IMR-90 (cell line): ENCODE measurements at places on chromosomes 2 and 18. TPM values are rescaled to one million over a fixed set of nuclear protein-coding genes. Genes with fewer than 3 reads are reported as not detected.
A peak's percentile ranks its signal among the peaks of the same experiment; 100 is the strongest.

- H3K4me1 ChIP-seq = no peaks in the 10 kb centered on the region
- no peak overlapping the region for H3K27ac ChIP-seq
- H3K27me3 ChIP-seq = peaks cover 2% of the 10 kb centered on the region; the same call in 1 of the 2 replicates
- no peak overlapping the region for H3K4me3 ChIP-seq
- no peaks in the 10 kb centered on the region for H3K36me3 ChIP-seq
- no peak for DNase-seq
These were observed 113.8 kb downstream of the KYNU start for GRCh38 chr2:142991295-142991694.

DNA sequence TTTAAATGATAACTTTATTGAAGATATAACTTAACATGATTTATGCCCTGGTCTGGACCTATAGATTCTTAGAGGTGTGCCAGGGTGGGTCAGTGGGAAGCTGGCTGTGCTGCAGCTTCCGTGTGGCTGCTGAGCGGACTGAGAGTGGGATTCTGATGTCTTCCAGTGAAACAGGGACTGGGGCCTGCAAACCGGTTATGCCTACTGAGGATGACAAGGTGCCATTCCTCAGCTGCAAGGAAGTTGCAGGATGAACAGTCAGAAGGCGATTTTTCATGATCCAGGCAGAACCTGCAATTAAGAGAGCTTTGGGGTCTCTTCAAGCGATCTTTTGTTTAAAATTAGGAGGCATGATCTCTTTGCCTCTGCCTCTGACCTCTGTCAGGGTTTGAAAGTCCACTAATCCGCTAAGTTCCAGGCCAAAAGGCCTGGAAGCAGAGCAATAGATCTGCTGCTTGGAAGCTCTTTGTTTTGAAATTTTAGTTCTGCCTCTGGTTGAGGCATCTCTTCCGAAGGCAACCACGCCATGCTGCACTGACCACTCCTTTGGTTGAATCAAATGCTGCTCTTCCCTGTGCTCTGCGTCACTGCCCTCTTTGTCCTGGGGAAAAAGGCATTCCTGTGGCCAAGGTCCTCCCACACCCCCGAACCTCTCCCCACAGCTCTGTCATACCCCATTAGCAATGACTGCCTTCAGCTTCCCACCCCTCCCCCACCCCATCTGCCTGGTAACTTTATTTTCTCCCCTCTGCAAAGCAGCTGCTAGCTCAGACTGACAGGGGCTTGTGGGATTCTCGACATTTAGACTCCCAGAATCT is 2.0 kb downstream of the TMEM169 start:
- H3K27ac ChIP-seq = no peak overlapping the region
- H3K27me3 ChIP-seq = no peaks in the 10 kb centered on the region
- H3K4me1 ChIP-seq = 0 out of 2 replicates have a peak, but pooled peaks cover 2% of the 10 kb centered on the region
- peak; percentile 83 for DNase-seq

DNA sequence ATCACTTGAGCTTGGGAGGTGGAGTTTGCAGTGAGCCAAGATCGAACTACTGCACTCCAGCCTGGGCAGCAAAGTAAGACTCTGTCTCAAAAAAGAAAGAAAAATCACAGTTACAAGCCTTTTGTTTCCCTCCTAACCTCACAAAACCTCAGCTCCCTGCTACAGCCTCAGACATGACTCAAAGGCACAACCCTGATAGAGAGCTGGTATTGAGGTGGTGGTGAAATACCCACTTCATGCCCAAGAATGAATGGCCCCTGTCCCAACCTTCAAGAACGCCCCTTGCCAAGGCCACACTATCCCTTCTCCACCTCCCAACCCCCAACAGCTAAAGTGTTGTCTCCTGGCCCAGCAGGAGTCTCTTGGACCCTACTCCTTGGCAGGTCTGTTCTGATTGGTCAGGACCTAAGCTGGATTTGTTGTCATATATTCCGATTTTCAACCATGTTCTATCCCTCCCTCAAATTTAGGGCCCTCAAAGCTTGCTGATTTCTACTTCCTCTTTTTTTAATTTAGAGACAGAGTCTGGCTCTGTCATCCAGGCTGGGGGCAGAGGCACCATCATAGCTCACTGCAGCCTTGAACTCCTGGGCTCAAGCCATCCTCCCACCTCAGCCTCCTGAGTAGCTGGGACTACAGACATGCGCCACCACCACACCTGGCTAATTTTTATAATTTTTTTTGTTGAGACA is 61.9 kb upstream of the BZW1 start:
- H3K27me3 ChIP-seq = no peaks in the 10 kb centered on the region
- peak; percentile 27 for DNase-seq
- H3K36me3 ChIP-seq = no peaks in the 10 kb centered on the region
- H3K27ac ChIP-seq = no peak overlapping the region
- no peak overlapping the region for H3K4me3 ChIP-seq

GRCh38 chr2:18232731-18233438 is 327.6 kb downstream of the RDH14 start:
- H3K4me3 ChIP-seq = no peak overlapping the region
- no peaks in the 10 kb centered on the region for H3K36me3 ChIP-seq
- no peaks in the 10 kb centered on the region for H3K4me1 ChIP-seq
- H3K27ac ChIP-seq = no peak overlapping the region
- DNase-seq = peak; percentile 2
- no peaks in the 10 kb centered on the region; the same call in 1 of the 2 replicates for H3K27me3 ChIP-seq

GRCh38 chr2:41087946-41088345 is 636.1 kb upstream of the SLC8A1 start:
- H3K27ac ChIP-seq = no peak overlapping the region
- H3K4me3 ChIP-seq = no peak overlapping the region
- DNase-seq = no peak
- no peaks in the 10 kb centered on the region for H3K36me3 ChIP-seq
- H3K4me1 ChIP-seq = no peaks in the 10 kb centered on the region

DNA sequence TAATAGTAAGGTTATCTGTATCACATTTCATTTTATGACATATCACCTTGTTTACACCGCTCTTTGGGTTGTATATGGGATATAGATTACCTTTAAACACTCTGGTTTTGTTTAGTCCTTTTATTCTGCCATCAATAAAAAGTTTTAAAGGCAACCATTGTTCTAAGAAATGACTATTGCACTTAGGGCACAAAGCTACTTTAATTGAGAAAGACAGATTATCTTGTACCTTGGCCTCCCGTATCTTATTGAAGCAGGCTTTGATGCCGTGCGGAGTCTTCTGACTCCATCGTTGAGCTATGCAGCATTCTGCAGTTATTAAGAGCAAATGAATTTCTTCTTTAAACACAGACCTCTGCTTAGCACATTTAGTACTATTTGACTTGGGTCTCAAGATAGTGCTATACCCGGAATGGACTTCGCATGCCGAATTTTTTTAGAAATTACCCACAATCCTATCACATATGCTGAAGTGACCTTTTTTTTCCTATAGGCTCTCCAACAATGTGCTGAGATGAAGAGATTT is 16.7 kb downstream of the PKDCC start:
- H3K27me3 ChIP-seq = no peaks in the 10 kb centered on the region
- peaks cover 28% of the 10 kb centered on the region for H3K4me1 ChIP-seq
- peaks cover 10% of the 10 kb centered on the region; the same call in 1 of the 2 replicates for H3K36me3 ChIP-seq
- peak overlapping the region; percentile 95; the same call in 1 of the 2 replicates for H3K27ac ChIP-seq

GRCh38 chr18:77320971-77321559 is 71.4 kb downstream of the GALR1 start:
- no peaks in the 10 kb centered on the region for H3K36me3 ChIP-seq
- DNase-seq = no peak
- H3K27me3 ChIP-seq = no peaks in the 10 kb centered on the region

- H3K27ac ChIP-seq = no peak overlapping the region
- no peak for DNase-seq
- peaks cover 2% of the 10 kb centered on the region for H3K4me1 ChIP-seq
- H3K36me3 ChIP-seq = peaks cover 8% of the 10 kb centered on the region
- no peaks in the 10 kb centered on the region for H3K27me3 ChIP-seq
These were observed 4.6 kb downstream of the AFG3L2 start for GRCh38 chr18:12372406-12372805.

DNA sequence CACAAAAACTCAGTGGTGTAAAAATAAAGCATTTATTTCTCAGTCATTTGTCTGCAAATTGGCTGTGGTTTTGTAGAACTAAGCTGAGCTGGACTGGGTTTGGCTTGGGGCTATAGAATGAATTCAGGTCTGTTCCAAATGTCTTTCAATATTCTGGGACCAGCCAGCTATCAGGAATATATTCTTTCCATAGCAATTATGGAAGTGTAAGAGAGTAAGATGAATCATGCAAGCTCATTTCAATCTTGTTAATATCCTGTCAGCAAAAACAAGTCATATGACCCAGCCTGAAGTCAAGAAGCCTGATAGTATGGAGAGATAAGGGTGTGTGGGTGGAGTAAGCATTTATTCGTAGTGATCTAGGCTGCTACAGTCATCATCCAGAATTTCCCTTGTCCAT is 481.0 kb upstream of the CDH2 start:
- DNase-seq = no peak
- no peaks in the 10 kb centered on the region for H3K36me3 ChIP-seq
- no peak overlapping the region for H3K4me3 ChIP-seq
- no peak overlapping the region for H3K27ac ChIP-seq

- no peak overlapping the region for H3K4me3 ChIP-seq
- no peak for DNase-seq
- peaks cover 4% of the 10 kb centered on the region; the same call in 1 of the 2 replicates for H3K4me1 ChIP-seq
- no peak overlapping the region for H3K27ac ChIP-seq
These were observed 81.0 kb downstream of the VAPA start for GRCh38 chr18:9994701-9995235.

DNA sequence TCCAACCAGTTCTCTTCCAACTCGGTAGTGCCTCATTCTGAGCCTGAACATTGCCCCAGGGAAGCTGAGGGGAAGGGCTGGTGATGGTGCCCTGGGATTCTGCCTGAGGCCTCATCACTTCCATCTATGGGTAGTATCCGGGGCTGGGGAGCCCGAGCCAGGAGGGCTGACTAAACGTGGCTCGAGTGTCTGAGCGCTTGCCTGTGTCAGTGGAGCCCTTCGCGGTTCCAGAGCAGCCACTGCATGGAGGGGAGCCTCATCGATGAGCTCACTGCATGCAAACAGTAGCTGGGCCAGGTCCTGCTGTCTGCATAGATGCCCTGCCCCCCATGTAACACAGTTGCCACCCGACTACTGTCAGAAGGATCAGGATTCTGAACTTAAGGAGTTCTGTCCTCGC is 129.3 kb downstream of the GLI2 start:
- peaks cover 2% of the 10 kb centered on the region; the same call in 1 of the 2 replicates for H3K36me3 ChIP-seq
- no peak overlapping the region for H3K27ac ChIP-seq
- peak; percentile 57 for DNase-seq
- peaks cover 56% of the 10 kb centered on the region for H3K4me1 ChIP-seq
- H3K27me3 ChIP-seq = no peaks in the 10 kb centered on the region

DNA sequence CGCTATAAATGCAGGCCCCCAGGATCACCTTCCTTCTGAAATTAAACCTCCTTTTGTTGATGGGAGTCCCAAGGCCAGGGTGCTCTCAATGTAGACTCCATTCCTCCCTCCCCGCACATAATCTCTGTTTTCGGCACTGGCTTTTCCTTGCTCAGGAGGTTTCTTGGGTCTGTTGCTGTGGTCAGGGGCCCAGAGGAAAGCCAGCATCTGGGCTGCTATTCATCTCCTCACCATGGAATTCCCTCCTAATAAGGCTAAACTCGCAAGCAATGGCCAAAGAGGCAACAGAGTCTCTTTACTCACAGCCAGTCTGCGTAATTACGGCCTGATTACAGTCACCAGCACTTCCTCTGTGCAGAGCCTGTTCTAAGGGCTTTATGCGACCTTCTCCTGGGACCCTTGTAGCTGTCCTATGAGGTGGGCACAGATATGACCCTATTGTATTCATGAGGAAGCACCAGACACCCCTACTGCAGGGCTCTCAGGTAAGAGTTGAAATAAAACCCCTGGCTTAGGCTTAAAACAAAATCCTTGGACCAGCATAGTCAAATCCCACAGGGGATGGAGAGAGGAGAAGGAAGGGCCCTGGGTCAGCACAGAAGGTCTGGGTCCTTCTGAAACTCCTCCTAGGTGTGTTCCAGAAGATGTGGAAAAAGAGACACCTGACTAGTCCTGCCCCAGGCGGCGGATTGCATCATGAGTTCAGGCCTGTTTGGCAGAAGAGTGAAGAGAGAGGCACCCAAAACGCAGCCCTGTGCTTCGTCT is 105.0 kb upstream of the SH3BP4 start:
- H3K27ac ChIP-seq = no peak overlapping the region
- H3K36me3 ChIP-seq = no peaks in the 10 kb centered on the region
- no peak for DNase-seq
- H3K27me3 ChIP-seq = no peaks in the 10 kb centered on the region
- no peak overlapping the region for H3K4me3 ChIP-seq

GRCh38 chr18:77101410-77102258 is 30.9 kb downstream of the MBP start:
- H3K4me1 ChIP-seq = peaks cover 42% of the 10 kb centered on the region
- DNase-seq = peak; percentile 97
- H3K4me3 ChIP-seq = peak overlapping the region; percentile 3; the same call in 1 of the 2 replicates

GRCh38 chr18:49359732-49360444 is 100.6 kb downstream of the DYM start:
- no peaks in the 10 kb centered on the region for H3K27me3 ChIP-seq
- H3K36me3 ChIP-seq = peaks cover 5% of the 10 kb centered on the region
- H3K27ac ChIP-seq = no peak overlapping the region; the same call in 1 of the 2 replicates
- peak; percentile 90 for DNase-seq
- 0 out of 2 replicates have a peak, but pooled peaks cover 2% of the 10 kb centered on the region for H3K4me1 ChIP-seq

GRCh38 chr2:234468503-234468902 is 28.4 kb downstream of the ARL4C start:
- H3K36me3 ChIP-seq = no peaks in the 10 kb centered on the region
- no peaks in the 10 kb centered on the region for H3K27me3 ChIP-seq
- H3K4me3 ChIP-seq = no peak overlapping the region
- no peak for DNase-seq

- no peaks in the 10 kb centered on the region for H3K36me3 ChIP-seq
- DNase-seq = no peak
- no peaks in the 10 kb centered on the region for H3K4me1 ChIP-seq
- no peak overlapping the region for H3K4me3 ChIP-seq
- H3K27me3 ChIP-seq = no peaks in the 10 kb centered on the region
These were observed 1389.7 kb downstream of the DSC3 start for GRCh38 chr18:29652797-29653196.

- H3K4me3 ChIP-seq = no peak overlapping the region
- no peaks in the 10 kb centered on the region for H3K4me1 ChIP-seq
- H3K27ac ChIP-seq = no peak overlapping the region
- no peaks in the 10 kb centered on the region for H3K36me3 ChIP-seq
These were observed 46.0 kb upstream of the RIT2 start for GRCh38 chr18:43161528-43161927.

CD226 gene
- under 0.01 and 1.1 TPM in 2 replicates for total RNA-seq

C2orf80 gene
- not detected in 2 replicates for total RNA-seq

UGT1A9 gene
- not detected in 2 replicates for total RNA-seq

CDK15 gene
- total RNA-seq = 28.9 and 33.0 TPM in 2 replicates

ADAM23 gene
- 2.9 and 3.9 TPM in 2 replicates for total RNA-seq

TAF4B gene
- total RNA-seq = 0.83 and 1.1 TPM in 2 replicates

VAMP5 gene
- total RNA-seq = 13.8 and 27.8 TPM in 2 replicates
